ENCODE measurements at places on chromosomes 16 and 17.
A peak's percentile ranks its signal among the peaks of the same experiment; 100 is the strongest.

GRCh38 chr17:40778461-40778860 is 3.9 kb downstream of the KRT27 start:
- no peak overlapping the region for H3K27ac ChIP-seq
- no peaks in the 10 kb centered on the region for H3K36me3 ChIP-seq
- no peak for DNase-seq

DNA sequence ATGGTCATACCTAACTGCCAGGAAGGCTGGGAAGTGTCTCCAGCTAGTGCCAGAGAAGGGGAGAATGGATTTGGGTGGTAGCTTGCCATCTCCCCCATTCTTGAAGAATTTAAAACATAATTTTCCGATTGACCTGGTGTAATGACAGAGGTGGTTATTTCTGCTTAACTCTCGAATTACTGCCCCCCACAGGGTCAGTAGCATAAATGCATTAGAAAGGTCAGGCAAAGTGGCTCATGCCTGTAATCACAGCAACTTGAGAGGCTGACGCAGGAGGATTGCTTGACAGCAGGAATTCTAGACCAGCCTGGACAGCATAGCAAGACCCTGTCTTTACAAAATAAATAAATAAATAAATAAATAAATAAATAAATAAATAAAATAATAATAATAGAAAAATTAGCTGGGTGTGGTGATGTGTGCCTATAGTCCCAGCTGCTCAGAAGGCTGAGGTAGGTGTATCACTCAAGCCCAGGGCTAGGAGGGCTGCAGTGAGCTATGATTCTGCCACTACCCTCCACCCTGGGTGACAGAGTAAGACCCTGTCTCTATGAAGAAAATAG is 27.5 kb downstream of the TMC7 start:
- H3K27ac ChIP-seq: no peak overlapping the region
- no peaks in the 10 kb centered on the region for H3K36me3 ChIP-seq
- H3K4me3 ChIP-seq: no peak overlapping the region
- no peak for DNase-seq
- H3K27me3 ChIP-seq: no peaks in the 10 kb centered on the region

- no peaks in the 10 kb centered on the region for H3K4me1 ChIP-seq
- no peak for DNase-seq
These were observed 8.0 kb downstream of the SPPL2C start for GRCh38 chr17:45852535-45853297.

DNA sequence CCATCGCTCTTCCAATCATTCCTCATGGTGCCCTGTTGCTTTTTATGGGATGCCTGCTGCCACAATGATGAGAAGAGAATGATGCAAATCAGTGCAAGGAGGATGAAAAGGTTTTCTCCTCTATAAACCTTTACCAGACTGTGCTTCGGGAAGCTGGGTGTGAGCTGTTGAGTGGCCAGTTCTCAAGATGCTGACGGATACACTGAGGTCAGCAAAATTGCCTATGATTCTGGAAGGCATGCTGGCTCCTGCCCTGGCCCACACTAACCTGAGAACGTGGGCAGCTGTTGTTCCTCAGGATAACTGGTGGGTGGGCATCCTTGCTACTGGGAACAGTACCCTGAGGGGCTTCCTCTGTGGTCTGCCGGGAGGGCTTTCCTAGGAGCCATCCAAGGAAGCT is 795 bp upstream of the PIRT start:
- H3K36me3 ChIP-seq: no peaks in the 10 kb centered on the region
- H3K27ac ChIP-seq: no peak overlapping the region
- no peaks in the 10 kb centered on the region for H3K27me3 ChIP-seq
- peaks cover 7% of the 10 kb centered on the region for H3K4me1 ChIP-seq
- DNase-seq: no peak

DNA sequence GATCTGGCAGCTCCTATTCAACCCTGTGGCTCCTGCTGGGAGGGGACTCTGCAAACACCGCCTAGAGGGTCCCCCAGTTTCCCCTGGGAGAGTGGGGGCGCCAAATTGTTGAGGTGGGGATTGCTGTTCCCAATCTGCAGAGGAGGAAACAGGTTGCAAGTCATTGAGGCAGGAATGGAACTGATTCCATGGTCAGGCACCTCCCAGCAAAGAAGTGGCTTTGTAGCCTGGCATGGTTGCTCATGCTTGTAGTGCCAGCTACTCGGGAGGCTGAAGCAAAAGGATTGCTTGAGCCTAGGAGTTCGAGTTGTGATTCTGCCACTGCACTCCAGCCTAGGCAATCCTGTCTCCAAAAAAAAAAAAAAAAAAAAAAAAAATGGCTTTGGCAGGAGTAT is 198 bp upstream of the PYDC1 start:
- H3K27ac ChIP-seq: no peak overlapping the region
- H3K27me3 ChIP-seq: peaks cover 32% of the 10 kb centered on the region
- no peak for DNase-seq
- peaks cover 28% of the 10 kb centered on the region for H3K4me1 ChIP-seq
- peak overlapping the region; percentile 54 for H3K4me3 ChIP-seq

DNA sequence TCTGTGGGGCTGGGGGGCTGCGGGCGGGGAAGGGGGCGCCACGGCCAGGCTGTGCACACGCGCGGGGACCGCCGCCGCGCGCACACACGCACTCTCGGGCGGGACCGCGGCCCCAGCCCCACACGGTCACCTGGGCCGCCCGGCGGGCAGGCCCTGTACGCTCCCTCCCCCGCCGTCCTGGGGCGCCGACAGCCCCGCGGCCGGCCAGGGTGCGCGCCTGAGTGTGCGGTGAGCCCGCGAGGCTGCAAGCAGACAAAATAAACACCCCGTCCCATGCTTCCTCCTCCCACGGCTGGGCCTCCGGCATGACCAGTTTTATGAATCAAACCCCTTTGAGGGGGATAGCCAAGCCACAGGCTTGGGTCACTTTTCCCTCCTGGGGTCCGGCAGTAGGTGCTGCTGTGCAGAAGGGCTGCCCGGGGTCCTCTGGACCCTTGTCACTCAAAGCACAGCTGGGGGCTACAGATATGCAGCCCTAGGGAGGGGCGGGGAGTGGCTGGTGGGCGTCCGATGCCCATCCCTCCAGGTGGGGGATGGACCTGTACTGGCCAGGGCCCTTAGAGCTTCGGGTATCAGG is 441 bp downstream of the VASN start:
- no peaks in the 10 kb centered on the region for H3K36me3 ChIP-seq
- H3K4me3 ChIP-seq: peak overlapping the region; percentile 86
- peaks cover 90% of the 10 kb centered on the region for H3K4me1 ChIP-seq
- H3K27me3 ChIP-seq: no peaks in the 10 kb centered on the region
- no peak for DNase-seq

GRCh38 chr16:17251496-17251895 is 219.3 kb downstream of the XYLT1 start:
- no peak for DNase-seq
- no peaks in the 10 kb centered on the region for H3K36me3 ChIP-seq
- H3K27me3 ChIP-seq: no peaks in the 10 kb centered on the region
- no peak overlapping the region for H3K27ac ChIP-seq

GRCh38 chr17:10758062-10758461 is 28.2 kb upstream of the TMEM220 start:
- no peaks in the 10 kb centered on the region for H3K36me3 ChIP-seq
- no peak overlapping the region for H3K27ac ChIP-seq
- H3K27me3 ChIP-seq: no peaks in the 10 kb centered on the region
- peaks cover 6% of the 10 kb centered on the region for H3K4me1 ChIP-seq
- no peak for DNase-seq
- no peak overlapping the region for H3K4me3 ChIP-seq

DNA sequence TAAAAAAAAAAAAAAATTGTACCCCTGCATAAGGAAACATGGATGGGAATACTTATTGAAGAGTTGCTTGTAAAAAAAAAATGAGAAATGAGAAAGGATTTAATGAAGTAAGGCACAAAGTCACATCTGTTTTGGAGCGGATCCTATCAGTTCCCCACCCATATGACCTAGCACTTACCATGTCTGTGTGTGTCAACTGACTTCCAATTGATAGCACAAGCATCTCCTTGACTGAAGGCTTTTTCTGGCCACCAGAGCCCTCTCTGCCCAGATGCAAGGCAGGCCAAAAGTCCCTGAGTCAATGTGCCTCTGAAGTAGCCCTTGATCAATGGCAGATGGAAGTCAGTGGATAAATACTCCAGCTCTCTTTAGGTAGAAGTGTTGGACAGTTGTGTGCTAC is 13.4 kb upstream of the NLK start:
- no peak overlapping the region for H3K4me3 ChIP-seq
- DNase-seq: no peak
- H3K27ac ChIP-seq: no peak overlapping the region
- no peaks in the 10 kb centered on the region for H3K4me1 ChIP-seq
- no peaks in the 10 kb centered on the region for H3K36me3 ChIP-seq

DNA sequence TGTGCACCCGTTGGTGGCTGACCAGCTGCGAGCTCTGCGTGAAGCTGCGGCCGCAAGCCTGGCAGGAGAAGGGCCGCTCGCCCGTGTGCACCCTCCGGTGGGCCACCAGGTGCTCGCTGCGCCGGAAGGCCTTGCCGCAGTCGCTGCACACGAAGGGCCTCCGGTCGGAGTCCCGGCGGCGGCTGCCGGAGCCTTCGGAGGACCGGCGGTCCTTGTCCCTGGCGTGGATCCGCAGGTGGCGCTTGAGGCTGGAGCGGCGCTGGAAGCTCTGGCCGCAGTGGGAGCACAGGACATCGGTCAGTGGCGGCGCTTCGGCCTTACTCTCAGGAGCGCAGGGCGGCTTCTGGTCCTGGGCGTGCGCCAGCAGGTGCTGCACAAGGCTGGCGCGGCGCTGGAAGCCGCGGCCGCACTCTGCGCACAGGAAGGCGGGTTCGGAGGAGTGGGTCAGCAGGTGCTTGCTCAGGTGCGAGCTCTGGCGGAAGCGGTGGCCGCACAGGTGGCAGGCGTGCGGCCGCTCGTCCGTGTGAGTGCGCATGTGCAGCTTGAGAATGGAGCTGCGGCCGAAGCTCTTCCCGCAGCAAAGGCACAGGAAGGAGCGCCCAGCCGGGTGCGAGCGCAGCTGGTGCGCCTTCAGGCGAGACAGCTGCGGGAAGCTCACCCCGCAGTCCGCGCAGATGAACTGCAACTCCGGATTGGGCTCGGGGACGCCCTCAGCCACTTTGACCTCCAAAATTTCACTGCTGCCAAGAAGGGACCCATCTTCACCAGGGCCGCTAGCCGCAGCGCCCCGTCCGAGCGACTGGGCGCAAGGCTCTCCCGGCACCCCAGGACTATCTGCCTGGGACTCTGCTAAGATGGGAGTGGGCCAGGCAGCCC is 9.1 kb downstream of the ZSCAN10 start:
- peaks cover 11% of the 10 kb centered on the region for H3K4me1 ChIP-seq
- H3K4me3 ChIP-seq: no peak overlapping the region
- no peak for DNase-seq
- peaks cover 21% of the 10 kb centered on the region for H3K27me3 ChIP-seq
- no peaks in the 10 kb centered on the region for H3K36me3 ChIP-seq
- no peak overlapping the region for H3K27ac ChIP-seq

DNA sequence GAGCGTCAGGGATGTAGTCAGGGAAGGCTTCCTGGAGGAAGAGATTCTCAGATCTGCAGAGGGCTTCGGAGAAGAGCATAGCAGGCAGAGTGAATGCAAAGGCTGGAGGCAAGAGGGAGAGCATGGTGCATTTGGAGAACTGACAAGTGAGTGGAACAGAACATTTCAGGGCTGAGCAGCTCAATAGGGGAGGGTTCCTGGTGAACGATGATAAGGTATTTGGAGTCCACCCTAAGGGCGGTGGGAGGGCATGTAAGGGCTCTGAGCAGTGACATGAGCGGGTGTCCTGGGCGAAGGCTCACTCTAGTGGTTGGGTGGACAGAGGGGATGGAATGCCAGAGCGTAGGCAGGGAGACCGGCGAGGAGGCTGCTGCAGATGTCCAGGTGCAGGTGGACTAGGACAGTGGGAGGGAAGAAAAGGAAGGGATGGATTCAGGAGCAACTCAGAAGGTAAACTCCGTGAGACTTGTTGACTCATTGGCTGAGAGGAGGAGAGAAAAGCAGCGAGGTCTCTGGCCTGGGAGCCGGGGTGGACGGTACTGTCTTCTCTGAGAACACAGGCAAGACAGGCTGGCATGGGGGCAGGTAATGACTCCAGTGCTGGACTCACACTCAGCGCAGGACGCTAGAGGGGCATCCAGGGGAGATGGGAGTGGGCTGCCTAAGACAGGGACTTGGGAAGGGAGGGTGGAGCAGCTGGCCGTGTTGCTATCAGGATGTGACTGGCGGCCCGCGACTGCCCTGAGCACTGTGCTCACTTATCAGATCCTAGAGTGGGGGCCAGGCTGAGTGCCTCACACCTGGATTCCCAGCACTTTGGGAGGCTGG is 1.4 kb upstream of the PITPNA start:
- no peak for DNase-seq
- peaks cover 33% of the 10 kb centered on the region for H3K4me1 ChIP-seq
- H3K36me3 ChIP-seq: no peaks in the 10 kb centered on the region

DNA sequence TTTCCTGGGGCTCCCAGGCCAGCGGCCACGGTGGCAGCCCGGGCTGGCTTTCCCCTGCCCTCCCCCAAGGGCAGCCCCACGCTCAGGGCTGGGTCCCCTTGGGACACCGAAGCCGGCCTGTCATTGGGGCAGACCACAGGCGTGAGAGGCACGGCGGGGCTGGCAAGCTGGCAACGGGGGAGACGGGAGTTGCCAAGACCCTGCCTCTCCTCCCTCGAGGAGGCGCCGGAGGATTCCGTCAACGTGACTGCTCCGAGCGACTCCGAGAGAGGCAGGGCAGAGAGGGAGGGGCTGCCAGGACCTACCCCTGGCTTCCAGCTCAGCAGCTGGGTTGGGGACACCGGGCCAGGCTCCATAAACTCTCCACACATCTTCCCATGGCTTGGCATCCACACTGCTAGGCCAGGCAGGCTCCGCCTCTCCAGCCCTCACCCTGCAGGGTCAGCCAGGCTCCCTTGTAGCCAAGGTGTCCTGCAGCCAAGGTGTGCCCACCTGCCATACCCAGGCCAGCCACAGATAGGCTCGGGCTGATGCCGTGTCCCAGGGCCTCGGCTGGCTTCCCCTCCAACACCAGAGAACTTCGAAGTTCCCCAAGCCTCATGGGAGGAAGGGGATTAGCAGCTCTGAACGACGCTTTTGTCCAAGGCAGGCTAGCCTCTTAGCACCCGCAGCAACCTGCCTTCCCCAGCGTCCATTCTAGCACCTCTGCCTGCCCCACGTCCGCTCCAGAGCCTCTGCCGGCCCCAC is 25.5 kb downstream of the TIMM22 start:
- H3K4me3 ChIP-seq: no peak overlapping the region
- no peaks in the 10 kb centered on the region for H3K27me3 ChIP-seq
- H3K4me1 ChIP-seq: peaks cover 9% of the 10 kb centered on the region
- DNase-seq: no peak

DNA sequence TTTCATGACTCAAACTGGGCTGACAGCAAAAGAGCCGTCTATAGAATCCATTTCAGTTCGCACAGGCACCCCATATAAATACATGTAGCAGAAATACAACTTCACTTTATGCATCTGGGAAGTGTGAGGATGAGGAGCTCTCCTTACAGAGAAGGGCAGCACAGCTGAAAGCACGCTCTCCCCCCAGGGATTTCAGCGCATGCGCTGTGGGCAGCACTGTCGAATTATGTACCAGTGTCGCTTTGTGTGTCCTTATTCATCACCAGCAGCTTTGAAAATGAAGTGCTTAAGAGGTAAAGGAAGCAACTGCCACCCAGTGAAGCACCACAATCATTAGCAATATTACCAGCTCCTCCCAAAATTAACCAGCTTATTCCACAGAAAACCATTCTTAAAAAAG is 39.9 kb downstream of the CEP95 start:
- H3K4me1 ChIP-seq: no peaks in the 10 kb centered on the region
- H3K27ac ChIP-seq: no peak overlapping the region
- H3K4me3 ChIP-seq: no peak overlapping the region
- no peak for DNase-seq
- H3K27me3 ChIP-seq: no peaks in the 10 kb centered on the region

GRCh38 chr16:84047206-84047605 is 4.6 kb upstream of the SLC38A8 start:
- peaks cover 43% of the 10 kb centered on the region for H3K36me3 ChIP-seq
- no peak overlapping the region for H3K4me3 ChIP-seq
- peaks cover 9% of the 10 kb centered on the region for H3K4me1 ChIP-seq
- no peak for DNase-seq
- H3K27me3 ChIP-seq: peaks cover 22% of the 10 kb centered on the region

Measured in suprapubic skin (tissue), 4 donors.